Keratinocyte (primary cell): ENCODE measurements at places on chromosomes 12 and 14.

GRCh38 chr14:95808371-95808770 is 68.3 kb upstream of the TUNAR start:
- no peak for DNase-seq

DNA sequence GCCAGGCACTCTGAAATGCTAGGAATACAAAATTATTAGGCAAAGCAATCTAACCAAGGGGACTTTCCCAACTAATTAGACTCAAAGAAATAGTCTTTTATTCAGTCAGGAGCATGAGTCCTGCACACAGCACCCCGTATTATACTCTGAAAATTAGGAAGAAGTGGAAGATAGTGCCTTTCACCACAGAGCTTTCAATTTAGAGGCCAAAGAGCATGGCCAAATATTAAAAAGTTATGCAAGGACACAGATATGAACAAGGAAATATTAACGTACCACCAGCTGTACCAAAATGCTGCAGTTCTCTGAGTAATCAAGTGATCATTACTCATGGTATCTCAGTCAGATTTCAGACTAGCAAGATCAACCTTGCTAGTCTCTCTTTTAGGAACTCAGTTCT is 22.6 kb upstream of the MDM2 start:
- DNase-seq: no peak

GRCh38 chr14:89773644-89774316 is 180.8 kb downstream of the EFCAB11 start:
- DNase-seq: no peak

GRCh38 chr12:88753066-88753465 is 172.8 kb upstream of the KITLG start:
- DNase-seq: no peak
